NCI-H1930 (cell line): ENCODE measurements at places on chromosomes 7 and 10.

DNA sequence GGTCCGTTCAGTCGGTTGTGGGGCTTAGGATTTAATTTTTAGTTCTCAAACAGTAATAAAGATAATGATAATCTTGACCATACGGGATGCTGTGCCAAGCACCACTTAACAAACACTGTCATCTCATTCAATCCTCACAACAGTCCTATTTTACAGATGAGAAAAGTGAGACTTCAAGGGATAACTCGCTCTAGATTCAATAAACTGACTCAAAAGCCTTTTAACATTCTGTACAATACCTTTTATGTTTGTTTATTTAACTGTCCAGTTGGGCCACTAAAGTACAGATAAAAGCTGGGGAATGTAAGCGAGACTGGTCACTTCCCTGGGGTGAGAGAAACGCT is 437 bp upstream of the CFAP69 start:
- no peak for DNase-seq

DNA sequence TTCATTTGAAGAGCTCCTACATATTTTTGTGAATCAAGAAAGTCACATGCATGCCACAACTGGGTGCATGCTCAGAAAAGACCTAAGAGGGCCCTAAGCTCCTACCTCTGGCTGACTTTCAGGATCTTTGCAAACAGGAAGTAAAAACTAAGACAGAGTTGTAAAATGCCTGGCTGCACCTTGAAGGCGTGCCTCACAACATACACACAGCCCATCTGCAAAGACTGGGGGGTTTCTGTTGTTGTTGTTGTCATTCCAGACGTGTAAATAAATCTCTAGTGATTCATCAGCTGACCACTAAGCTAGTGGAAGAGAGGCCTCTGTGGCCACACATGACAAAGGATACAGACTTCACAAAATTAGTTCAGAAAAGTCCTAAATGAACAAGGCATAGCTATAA is 31.8 kb downstream of the SMURF1 start:
- no peak for DNase-seq

DNA sequence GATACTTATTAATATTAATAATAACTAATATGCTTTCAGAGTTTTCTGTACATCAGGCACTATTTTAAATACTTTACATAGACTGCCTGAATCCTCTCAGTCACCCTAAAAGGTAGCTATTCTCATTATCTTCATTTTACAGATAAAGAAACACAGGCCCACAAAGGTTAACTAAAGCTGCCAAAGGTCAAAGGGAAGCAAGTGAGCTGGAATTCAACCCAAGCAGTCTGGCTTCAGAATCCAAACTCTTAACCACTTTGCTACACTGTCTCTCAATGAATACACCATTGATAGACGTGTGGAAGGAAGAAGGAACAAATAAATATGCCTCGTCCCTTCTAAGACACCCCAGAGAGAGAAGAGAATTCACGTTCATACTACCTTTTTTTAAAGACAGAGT is 52.0 kb downstream of the GFRA1 start:
- no peak for DNase-seq

- no peak for DNase-seq
Observed at GRCh38 chr7:45647967-45648670, 74.0 kb downstream of the ADCY1 start.

- no peak for DNase-seq
Observed at GRCh38 chr10:132556994-132557441, 19.4 kb downstream of the INPP5A start.

DNA sequence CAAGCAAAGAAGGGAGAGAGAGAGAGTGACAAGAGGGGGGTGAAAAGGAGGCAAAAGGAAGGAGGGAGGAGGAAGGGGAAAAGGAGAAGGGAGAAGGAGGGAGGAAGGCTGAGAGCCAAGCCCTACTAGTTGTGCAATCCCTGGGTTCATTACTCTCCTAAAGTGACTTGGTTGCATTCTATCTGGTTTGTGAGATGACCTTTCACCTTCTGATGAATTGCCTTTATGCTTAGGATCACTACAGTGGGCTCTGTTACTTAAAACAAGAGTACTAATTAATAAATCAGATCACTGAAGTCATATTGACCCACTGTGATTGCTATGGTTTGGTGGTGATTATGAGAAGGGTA is 144.9 kb downstream of the KIF20B start:
- DNase-seq: no peak

DNA sequence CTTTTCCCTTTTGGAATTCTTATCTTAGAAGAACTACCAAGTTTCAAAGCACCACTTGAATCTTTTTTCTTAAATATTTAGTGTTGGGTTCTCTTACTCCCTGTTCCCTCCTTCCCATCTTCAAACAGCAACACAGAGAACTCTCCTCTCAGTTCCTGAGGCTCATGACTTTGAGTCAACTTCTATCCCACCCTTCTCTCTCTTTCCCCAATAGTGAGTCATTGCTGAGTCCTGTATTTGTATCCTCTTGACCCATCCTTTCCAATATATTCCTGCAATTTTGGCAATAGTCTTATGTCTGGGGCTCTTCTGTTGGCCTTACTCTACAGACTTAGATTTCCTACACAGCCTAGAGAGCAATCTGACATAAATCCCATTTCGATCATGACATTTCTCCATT is 20.8 kb upstream of the JCAD start:
- no peak for DNase-seq

DNA sequence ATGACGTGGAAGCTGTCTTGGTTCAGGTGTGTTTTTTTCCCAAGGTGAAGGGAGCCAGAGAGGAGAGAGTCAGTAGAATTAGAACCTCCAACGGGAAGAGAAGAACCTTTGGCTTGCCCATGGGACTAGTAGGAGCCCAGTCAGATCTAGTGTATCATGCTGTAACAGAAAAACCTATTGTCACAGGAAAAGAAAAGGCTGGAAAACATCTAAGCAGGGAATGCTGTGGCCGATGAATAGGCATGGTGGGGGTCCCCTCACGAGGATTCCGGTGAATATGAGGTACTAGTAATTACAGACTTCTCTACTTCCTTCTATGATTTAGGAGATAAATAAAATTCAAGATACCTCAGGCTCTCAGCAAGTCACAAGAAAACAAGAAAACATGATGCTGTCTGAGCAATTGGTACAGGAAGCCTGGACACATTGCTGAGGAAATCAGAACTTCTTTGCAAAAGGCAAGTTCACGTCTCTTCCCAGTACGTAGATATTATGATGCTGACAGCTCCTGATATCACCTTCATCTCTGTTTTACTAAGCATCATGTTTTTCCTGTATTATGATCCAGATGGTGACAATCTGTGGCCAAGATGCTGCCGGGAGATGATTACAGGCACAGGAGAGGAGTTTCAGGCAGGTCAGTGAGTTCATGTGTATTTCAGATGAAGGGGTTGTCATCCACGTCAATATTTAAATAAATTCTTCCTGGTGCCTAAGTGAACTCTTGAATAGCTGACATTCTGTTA is 54.3 kb upstream of the NPY start:
- no peak for DNase-seq

DNA sequence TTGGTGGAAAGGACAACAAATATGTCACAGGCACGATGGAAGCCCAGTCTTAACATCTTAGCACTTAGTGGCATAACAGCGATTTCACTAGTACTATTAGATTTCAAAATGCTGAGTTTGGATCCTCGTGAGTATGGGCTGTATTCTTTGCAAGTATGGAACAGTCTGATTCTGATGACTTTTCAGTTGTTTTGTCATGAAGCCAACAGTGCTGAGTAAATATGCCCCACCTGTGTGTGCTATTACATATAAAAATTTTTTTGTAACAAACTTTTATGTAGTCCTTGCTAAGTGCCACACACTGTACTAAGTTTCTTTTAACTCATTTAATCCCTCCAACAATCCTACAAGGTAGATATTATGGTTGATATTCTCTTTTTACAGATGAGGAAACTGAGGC is 30.8 kb downstream of the MTURN start:
- no peak for DNase-seq

- DNase-seq: no peak
Observed at GRCh38 chr10:31952066-31952465, 23.4 kb upstream of the ARHGAP12 start.

DNA sequence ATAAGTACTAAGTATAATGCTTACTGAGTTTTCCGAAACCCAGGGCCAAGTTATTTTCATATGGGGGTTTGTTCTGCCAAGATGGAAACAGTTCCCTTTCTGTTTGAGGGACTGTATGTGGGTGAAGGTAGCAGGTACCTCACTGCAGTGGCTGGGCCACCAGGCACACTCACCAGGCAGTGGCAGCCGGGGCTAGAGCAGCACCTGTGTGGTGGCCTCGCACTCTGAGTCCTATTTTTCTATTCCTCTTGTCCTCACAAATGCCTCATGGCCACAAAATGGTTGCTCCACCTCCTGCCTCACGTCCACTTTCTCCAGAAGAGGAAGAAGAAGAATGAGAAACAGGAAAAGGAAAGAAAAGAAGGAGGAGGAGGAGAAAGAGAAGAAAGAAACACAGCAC is 167.3 kb upstream of the SHH start:
- no peak for DNase-seq

DNA sequence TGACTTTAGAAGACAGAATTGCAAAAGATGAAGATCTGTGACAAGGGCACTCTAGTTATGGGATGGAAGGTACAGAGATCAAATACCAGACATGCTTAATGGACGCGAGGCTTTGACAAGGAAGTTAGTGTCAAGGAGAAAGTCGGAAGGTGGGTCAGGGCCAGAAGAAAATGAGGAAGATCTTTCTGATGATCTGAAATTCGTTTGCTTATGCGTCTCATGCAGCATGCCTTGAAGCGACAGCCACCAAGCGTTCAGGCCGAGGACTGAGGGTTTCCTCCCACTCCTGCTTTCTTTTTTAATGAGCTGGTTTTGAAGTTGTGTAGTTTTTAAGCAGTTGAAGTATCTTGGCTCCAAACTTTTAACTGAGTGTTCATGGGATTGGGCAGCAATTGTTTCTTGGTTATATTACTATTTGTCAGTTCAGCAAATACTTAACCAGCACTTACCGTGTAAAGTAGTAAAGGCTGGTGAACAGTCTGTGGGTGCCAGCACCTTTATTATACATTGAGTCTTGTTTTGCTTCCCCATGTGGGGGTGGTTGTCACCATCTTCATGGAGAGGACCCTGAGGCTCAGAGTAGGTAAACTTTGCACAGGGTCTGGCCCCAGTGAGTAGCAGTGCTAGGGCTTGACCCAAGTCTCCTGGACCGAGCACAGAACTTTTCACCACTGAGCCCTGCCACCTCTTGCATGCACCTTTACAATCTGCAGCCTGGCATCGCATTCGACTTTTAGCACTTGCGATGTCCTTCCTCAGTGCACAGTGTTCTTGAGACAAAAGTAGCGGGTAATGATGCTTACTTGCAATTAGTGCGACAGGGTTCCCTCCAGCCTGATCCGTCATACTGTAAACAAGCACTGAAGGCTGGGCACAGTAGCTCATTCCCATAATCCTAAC is 14.3 kb upstream of the BHLHA15 start:
- DNase-seq: no peak

DNA sequence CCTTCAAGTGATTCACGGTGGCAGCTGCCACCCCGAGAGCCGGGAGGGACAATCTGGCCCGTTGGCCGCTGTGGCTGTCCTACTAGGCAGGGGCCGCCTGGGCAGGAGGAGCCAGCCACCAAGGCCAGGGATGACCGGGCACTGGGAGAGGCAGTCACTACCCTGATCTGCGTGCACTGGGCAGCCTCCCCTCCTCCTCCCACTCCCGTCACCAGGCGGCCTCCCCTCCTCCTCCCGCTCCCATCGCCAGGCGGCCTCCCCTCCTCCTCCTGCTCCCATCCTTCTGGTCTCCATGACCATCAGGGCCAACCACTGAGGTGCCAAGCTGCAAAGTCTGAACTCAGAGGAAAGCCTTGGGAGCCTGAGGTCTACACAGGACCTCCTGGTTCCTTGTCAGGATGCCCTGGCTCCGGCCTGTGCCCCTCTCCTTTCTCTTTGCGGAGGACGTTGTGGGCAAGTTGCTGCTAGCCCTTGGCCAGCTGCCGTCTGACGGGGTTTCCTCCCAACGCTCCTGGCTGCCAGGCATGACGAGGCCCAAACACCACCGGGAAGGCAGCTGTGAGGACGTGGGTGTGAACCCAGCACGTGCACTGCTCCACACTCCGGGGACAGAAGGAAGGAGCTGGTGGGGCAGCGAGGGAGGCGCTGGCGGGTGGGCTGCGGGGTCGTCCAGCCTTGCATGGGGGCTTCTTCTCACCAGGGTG is 131.1 kb downstream of the WDR37 start:
- DNase-seq: no peak

DNA sequence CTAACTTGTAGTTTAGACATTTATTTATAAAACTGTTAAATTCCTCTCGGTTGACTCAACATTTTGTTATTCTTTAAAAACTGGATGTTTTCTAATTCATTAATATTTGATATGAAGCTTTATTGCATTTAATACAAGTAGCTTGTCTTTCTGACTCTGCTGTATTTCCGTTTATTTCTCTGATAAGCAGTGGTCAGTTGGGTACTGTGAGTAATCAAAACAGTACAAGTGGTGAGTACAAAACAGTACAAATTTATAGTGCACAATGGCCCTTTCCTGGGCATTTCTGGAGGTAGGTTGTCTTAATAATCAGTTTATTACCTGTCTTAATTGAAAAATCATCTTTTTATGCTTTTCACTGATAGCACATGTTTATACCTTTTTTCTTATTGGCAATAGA is 182.7 kb downstream of the CCSER2 start:
- no peak for DNase-seq

DNA sequence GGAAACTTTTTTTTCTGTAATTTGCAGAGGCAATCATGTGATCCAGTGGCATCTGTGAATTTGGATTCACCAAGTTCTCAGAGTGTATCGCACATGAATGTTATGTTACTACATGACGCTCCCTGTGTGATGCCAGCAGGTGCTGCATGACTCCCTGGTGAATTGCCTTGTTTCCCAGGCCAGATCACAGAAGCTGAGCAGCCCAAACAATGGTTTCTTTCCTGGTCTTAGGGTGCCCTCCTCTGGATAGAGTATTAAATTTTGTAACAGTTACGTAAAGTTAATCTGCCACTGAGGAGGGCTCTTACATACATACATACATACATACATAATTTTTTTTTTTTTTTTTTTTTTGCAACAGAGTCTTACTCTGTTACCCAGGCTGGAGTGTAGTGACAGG is 3.6 kb downstream of the ZSCAN21 start:
- peak; percentile 47 for DNase-seq

- no peak for DNase-seq
Observed at GRCh38 chr10:119522747-119523426, 19.6 kb downstream of the RGS10 start.

DNA sequence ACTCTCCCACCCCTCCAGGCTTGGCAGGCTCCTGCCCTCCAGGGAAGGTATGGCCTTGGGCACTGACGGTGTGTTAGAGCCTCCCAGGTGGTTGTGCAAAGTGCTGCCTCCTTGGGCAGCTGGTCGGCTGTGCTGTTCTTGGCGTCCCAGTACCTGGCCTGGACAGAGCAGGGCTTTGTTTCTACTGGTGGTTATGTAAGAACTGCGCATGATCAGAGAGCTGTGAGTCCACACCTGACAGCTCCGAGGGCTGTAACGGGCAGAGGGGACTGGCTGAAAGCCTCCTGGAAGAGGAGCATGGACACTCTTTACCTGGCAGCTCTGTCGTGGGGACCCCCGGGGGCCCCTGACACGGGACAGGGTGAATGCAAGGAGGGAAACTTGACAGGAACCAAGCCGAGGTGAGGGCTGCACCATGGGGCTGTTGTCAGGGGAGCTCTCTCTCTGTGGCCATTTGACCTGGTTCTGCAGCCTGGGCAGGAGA is 3.1 kb upstream of the SFRP5 start:
- DNase-seq: no peak
